Fibroblast of the conjunctiva (primary cell): ENCODE measurements at places on chromosomes 3 and 15.

DNA sequence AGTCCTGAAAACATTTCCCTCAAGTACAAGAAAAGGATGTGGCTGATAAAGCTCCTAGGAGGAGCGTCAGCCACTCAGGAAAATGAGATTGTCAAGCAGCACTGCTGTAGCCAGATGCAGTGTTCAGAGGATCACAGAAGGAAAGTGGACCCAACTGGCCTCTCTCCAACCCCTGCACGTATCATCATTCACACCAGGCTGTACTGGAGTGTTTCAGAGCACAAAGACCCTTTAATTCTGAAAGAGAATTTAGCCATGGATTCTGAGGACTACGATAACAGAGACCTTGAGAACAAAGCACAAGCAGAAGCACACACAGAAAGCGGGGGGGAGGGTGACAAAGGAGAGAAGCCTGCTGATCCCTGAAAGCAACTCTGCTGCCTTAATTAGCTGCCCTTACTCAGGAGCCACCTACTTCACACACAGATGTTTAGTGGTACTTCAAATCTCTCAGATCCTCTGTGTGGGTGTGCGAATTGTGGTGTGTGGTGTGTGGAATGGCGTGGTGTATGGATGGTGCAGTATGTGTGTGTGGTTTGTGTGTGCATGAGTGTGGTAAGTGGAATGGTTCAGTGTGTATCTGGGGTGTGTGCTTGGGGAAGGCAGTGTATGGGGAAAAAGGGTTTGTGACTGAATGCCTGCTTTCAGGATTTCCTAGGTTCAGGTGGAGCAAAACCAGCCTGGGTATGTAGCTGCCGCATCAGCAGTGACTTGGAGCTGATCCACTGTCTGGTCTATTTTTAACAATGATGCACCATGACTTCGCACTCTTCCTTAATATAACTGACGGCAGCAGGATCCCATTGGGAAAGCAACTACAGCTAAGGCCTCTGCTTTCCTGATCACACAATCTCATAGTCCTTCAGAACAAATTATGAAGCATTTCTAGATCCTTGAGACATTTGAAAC, 192.5 kb downstream of the RSL24D1 start:
- no peak for DNase-seq

GRCh38 chr3:186532598-186533072, 11.5 kb downstream of the CRYGS start:
- DNase-seq, result no peak

DNA sequence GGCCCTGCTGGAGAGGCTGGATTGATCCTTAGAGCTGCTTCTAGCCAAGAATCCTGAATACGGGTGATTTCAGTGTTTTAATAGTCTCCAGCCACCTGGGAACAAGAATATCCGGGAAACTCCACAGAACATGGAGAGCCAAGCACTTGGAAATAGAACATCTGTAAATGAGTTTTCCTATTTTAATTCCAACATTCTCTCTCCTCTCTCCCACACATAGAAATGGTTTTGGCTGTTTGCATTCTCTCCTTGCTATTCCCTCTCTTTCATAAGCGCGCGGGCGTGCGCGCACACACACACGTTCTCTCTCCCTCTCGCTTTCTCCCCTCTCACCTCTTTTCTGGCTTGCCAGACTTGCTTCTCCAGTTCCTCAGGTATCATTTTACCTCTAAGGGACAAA, 50.6 kb downstream of the GADL1 start:
- no peak for DNase-seq

- no peak for DNase-seq
These were observed 135.3 kb downstream of the FNDC3B start for GRCh38 chr3:172174513-172175253.
